Fibroblast of skin of left quadriceps (primary cell): ENCODE measurements at places on chromosomes 5 and 9.

DNA sequence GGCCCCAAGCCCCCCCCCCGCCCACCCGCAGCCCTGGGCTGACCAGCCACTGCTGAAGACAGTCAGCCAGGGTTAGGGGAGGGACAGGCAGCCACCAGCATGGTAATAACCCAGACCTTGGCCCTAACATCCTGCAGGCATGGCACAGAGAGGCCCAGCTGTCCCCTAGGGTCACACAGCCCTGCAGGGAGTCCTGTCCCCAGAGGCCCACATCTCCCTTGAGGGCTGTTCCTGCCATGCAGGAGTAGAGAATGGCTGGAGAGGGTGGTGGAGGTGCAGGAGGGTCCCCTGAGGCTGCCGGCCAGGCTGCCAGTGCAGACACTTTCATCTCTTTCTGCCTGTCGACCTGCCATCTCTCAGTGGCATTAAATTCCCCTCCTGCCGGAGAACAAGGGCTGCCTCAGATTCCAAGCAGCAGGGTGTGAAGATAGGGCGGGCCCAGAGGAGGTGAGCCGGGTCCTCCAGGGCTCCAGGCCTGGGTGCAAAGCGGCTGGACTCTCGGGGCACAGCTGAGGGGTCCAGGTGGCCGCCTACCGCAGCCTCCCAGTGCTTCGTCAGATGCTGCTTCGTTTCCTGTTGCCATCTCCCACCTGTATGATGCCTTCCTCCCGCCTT lies 40.0 kb downstream of the CXXC5 start:
- DNase-seq, result no peak

DNA sequence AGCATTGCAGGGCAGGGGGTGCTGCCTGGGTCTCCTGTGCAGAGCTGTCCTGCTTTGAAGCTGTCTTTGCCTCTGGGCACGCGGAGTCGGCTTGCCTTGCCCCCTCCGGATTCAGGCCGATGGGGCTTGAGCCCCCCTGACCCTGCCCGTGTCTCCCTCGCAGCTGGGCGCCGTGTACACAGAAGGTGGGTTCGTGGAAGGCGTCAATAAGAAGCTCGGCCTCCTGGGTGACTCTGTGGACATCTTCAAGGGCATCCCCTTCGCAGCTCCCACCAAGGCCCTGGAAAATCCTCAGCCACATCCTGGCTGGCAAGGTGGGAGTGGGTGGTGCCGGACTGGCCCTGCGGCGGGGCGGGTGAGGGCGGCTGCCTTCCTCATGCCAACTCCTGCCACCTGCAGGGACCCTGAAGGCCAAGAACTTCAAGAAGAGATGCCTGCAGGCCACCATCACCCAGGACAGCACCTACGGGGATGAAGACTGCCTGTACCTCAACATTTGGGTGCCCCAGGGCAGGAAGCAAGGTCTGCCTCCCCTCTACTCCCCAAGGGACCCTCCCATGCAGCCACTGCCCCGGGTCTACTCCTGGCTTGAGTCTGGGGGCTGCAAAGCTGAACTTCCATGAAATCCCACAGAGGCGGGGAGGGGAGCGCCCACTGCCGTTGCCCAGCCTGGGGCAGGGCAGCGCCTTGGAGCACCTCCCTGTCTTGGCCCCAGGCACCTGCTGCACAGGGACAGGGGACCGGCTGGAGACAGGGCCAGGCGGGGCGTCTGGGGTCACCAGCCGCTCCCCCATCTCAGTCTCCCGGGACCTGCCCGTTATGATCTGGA lies 2.7 kb downstream of the CEL start:
- DNase-seq, result no peak

- DNase-seq, result no peak
Measured at GRCh38 chr9:31612336-31613030, 772.0 kb upstream of the ACO1 start.

- DNase-seq, result peak; percentile 45
Measured at GRCh38 chr9:20621471-20622329, 599 bp downstream of the MLLT3 start.

DNA sequence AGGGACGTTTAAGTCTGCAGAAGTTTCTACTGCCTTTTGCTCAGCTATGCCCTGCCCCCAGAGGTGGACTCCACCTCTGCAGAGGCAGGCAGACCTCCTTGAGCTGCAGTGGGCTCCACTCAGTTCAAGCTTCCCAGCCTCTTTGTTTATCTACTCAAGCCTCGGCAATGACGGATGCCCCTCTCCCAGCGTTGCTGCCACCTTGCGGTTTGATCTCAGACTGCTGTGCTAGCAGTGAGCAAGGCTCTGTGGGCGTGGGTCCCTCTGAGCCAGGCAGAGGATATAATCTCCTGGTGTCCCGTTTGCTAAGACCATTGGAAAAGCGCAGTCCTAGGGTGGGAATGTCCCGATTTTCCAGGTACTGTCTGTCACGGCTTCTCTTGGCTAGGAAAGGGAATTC lies 2188.5 kb upstream of the WWC1 start:
- no peak for DNase-seq

DNA sequence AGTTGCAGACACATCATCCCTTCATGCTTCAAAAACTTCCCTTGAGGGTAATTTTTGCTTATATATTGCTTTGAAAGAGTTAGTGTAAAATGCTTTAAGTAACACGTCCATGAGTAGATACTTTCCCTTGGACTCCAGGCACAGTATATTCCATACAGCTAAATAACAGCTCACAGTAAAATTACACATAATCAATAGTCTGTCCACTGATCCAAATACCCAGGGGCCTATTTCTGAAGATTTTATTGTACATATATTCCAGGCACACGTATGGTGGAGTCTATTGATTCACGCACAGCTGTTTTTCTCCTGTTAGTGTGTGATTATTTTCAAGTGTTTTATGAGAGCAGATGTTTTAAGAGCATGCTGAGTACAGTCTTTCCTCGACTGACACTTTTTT lies 223.7 kb upstream of the GRAMD2B start:
- DNase-seq, result no peak

DNA sequence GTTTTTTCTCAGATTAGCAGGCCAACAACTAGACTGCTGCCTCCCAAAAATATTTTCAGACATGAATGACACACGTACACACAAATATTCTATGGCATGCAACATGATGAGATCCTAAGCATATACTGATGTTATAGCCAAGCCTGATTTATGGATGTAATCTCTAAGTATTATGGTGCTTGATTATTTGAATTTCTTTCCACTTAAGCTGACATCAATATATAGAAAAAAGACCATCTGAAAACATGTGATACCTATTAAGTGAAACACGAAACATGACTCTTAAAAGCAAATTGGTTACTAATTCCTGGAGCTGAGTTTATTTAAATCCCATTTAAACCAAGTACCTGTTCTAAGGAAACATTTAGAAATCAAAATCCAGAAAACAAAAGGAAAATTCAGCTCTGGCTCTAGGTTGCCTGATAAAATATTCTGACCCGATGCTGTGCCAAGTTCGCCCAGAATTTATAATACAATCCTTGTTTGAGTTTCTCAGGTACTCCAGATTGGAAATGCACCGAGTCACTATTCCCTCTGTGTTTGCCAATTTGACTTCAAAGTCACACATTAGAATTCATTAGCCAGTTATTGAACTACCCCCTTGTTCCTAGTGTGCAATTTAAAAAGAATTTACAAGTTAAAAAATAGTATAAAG lies 548.6 kb downstream of the CSNK1G3 start:
- no peak for DNase-seq

DNA sequence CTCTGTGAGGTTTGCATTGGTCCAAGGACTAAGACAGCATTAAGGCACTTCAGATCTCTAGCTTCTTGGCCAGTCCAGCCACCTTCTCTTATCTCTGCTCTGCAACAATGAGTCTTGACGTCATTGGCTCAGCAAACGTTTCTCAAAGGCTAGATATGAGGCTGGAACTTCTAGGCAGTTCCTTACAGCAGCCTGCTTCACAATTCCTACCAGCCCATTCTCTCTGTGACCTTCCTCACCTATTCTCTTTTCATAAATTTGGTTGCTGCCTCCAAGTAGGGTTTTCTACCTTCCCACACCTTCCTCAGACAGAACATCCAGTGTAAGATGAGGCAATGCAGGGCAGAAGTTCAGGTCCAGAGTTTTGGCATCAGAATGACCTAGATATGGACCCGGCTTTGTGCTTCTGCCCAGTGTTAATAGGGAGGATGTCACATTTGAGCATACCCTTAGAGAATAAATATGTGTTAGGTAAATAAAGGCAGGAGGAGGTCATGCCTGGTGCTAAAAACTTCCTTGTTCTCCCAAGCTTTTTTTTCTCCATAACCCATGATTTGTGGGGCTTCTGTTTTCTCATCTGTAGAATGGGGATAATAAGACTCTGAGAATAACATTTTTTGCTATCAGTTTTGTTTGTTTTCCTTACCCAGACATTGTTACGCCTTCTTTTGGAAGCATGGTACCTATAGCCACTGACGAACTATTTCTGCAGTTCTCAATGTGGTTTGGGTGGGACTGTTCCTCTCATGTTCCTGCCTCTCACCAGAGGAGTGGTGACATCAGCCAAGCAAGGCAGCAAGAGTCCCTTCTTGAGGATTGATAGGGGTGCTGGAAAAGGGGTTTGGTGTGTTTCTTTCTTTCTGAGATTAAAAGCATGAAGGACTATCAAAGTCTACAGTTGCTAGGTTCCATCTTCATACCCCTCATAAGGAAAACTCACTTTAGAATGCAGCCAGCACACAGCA lies 220.6 kb upstream of the TRIM32 start:
- DNase-seq, result no peak

DNA sequence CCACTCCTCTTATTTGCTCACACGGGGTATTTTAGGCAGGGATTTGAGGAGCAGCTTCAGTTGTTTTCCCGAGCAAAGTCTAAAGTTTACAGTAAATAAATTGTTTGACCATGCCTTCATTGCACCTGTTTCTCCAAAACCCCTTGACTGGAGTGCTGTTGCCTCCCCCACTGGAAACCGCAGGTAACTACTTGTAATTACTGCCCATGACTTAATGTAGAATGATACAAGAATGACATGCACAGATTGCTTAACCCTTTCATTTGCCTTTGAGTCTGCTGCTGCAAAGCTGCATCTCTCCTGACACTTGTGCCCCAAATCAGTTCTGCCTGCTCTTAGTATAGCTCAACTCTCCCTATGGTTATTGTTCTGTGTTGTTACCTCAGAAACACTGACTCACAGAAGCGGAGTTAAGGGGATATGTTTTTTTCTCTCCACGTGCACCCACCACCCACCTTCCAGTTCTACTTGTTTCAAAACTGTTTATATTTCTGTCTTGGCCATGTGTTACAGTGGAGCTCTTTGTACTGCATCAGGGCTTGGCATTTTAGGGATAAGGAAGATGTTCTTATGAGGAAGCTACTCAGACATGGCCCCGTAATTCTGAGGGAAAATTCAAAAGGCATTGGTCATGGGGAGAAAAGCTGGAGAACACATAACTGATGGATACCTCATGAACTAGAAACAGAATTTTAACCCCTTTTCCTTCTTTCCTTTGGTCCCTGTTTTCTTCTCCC lies 2.3 kb downstream of the ADRB2 start:
- DNase-seq, result no peak
